ENCODE measurements at places on chromosomes 2 and 18. TPM values are rescaled to one million over a fixed set of nuclear protein-coding genes. Genes with fewer than 3 reads are reported as not detected.

- DNase-seq = no peak
These were observed 86.7 kb downstream of the IRS1 start for GRCh38 chr2:226712941-226713340.

DNA sequence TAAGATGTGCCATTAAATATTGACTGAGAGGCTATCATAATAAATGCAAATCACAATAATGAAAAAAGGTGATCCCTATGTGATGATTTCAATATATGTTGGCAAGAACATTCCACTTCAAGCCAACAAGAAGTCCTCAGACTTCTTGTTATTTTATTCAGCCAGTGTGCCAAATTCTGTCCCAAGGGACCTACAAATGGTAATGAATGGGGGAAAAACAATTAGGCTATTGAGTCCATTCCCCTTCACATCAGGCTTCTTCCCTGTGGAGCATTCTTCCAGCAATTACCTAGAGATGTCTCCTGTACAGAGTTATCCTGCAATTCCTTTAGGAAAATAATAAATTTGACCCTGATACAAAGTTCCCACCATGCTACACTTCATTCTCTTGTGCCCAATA is 144.4 kb downstream of the PIEZO2 start:
- DNase-seq = no peak

Gene MATN3
- 1.6 TPM for total RNA-seq

GRCh38 chr18:49757513-49758262 is 55.6 kb downstream of the ACAA2 start:
- no peak for DNase-seq

Gene GKN2
- total RNA-seq = not detected

DNA sequence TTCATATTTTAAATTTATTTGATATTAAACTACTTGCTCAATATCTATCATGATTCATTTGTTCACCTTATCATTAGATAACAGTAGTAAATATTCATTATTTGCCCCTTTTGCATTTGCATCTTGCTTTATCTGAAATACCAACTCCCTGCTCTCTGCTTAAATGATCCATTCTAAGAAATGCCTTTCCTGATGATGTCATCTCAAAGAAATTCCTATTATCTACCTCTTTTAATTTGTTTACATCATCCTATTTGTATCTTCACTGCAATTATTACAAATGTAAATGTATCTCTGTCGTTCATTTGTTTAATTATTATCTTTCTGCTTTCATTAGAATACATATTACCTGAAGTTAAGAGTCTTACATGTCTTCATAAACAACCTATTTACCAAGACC is 549.9 kb downstream of the CBLN2 start:
- DNase-seq = no peak

DNA sequence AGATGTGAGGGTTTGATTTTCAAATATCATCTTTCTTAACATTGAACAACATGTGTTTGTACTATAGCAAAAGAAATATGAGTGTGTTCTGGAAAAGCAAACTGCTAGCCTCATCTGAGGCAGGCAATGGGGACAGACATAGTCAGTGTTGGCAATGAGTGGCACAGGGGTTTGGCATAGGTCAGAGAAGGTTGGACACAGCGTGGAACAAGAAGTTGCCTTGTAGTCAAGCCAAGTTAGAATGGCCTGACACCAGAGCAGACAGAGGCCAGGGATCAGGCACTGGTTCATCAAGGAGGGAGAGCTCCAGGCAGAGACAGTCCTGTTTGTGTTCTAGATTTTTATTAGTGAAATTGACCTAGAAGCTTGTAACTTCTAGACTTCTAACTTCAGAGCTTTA is 100.8 kb upstream of the TANK start:
- no peak for DNase-seq

Gene ABCG8
- not detected for total RNA-seq

Data from PC-3 (cell line).